ENCODE measurements at places on chromosomes 12 and 14.

GRCh38 chr12:92064422-92064821 is 81.2 kb downstream of the BTG1 start:
- DNase-seq: no peak

- peak; percentile 25 for DNase-seq
Measured at GRCh38 chr14:43894534-43894933, 612.5 kb downstream of the FSCB start.

DNA sequence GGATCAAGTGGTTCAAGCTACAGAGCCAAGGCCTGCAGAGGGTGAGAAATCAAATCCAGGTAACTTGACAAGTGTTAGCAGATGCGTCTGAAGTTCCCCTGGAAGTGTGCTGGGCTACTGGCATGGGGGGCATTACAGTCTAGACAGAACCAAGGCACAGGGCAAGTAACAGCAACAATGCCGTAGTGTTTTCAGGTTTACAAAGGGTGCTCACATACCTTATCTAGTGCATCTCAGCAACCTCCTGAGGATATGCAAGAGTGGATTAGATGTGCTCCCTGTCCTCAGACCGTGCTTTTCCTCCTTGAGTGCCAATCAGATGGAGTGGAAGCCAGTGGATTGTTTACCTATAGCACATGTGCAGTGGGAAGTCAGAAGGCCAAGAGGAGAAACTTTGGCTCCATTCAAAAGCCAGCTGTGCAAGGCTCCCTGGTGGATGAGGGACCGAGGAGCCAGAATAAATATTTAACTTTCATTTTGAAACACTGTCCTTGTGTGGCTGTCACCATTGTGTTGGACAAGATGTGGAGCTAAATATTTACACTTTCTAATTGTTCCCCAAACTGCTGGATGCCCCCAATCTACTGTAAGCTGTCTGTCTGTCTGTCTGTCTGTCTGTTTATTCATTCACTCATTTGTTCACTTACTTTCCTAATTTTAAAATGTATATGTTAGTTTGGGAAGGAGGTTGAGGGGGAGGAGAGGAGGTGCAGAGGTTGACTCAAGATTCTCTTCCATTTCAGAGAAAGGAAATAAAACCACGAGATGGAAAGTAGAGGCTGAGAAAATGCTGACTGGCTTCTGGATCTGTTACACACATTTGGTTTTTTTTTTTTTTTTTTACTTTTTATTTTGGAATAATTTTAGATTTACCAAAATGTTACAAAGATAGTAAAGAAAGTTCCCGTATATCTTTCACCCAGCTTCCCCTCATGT is 184.0 kb upstream of the PARP11 start:
- DNase-seq: no peak

- DNase-seq: no peak
Measured at GRCh38 chr14:92546347-92547053, 32.9 kb downstream of the RIN3 start.

DNA sequence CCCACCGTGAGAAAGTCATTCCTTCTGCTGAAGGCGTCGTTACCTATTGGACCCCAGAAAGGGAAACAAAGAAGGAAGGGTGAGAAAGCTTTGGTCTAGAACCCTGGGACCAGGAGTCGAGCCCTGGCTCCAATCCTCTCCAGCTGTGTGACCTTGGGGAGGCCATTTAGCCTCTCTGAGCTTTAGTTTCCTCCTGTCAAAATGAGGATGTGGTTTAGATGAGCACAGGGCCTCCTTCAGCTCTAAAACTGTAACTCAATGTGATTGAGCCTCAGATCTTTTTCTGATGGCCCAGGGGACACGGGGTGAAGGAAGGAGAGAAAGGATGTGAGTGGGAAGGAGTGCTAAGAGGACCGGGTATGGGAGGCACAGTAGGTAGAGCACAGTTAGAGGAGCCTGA is 7.7 kb downstream of the JDP2 start:
- no peak for DNase-seq

Measured in D341Med (cell line).